Aorta (tissue), 5 donors: ENCODE measurements at places on chromosomes 2 and 18. TPM values are rescaled to one million over a fixed set of nuclear protein-coding genes. Genes with fewer than 3 reads are reported as not detected.

Gene OSGEPL1
- 3.5 TPM for polyA plus RNA-seq

Gene HJURP
- polyA plus RNA-seq = not detected

Gene TXNDC2
- not detected for polyA plus RNA-seq

Gene ESPNL
- polyA plus RNA-seq = not detected

Gene EGR4
- polyA plus RNA-seq = not detected

Gene SPP2
- polyA plus RNA-seq = not detected

Gene MALL
- 19.8 TPM for polyA plus RNA-seq

Gene FBXO36
- 1.5 TPM for polyA plus RNA-seq

Gene SGPP2
- polyA plus RNA-seq = 0.10 TPM

Gene MERTK
- 18.8 TPM for polyA plus RNA-seq

Gene COX5B
- 250 TPM for polyA plus RNA-seq

Gene CNRIP1
- 24.8 TPM for polyA plus RNA-seq

Gene MAPRE3
- 26.7 TPM for polyA plus RNA-seq

Gene NEUROD1
- polyA plus RNA-seq = not detected

Gene GFPT1
- 15.4 TPM for polyA plus RNA-seq

Gene SIX2
- polyA plus RNA-seq = 3.4 TPM

Gene IL1R2
- polyA plus RNA-seq = 0.97 TPM

Gene RHOB
- polyA plus RNA-seq = 150 TPM

Gene NCKAP5
- polyA plus RNA-seq = 0.75 TPM

Gene GATA6
- 16.0 TPM for polyA plus RNA-seq

Gene MROH2A
- not detected for polyA plus RNA-seq

Gene COL4A4
- 2.3 TPM for polyA plus RNA-seq

Gene TMEM237
- 28.7 TPM for polyA plus RNA-seq

Gene STK17B
- 17.1 TPM for polyA plus RNA-seq
